ENCODE measurements at places on chromosomes 4 and X.

DNA sequence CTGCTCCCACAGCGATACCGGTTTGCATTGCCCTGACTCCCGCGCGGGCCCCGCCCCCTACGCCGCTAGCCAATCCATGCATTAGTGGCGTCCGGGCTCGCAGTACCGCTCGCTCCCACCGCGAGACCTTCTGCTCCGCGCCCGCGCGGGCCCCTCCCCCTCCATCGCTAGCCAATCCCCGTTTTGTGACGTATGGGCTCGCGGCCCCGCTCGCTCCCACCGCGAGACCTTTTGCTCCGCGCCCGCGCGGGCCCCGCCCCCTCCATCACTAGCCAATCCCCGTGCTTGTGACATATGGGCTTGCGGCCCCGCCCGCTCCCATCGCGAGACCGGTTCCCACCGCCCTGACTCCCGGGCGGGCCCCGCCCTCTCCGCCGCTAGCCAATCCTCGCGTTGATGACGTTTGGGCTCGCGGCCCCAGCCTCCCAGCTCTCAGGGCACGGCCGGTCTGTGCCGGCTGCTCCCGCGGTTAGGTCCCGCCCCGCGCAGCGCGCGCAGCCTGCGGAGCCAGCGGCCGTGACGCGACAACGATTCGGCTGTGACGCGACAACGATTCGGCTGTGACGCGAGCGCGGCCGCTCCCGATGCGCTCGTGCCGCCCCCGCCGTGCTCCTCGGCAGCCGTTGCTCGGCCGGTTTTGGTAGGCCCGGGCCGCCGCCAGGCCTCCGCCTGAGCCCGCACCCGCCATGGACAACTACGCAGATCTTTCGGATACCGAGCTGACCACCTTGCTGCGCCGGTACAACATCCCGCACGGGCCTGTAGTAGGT lies at the start of gene EMD:
EMD (plus strand) TSS at position 497 of the 770 bp plus-strand sequence; CDS start at position 687, 190 bp downstream.
- peak; percentile 98 for DNase-seq

DNA sequence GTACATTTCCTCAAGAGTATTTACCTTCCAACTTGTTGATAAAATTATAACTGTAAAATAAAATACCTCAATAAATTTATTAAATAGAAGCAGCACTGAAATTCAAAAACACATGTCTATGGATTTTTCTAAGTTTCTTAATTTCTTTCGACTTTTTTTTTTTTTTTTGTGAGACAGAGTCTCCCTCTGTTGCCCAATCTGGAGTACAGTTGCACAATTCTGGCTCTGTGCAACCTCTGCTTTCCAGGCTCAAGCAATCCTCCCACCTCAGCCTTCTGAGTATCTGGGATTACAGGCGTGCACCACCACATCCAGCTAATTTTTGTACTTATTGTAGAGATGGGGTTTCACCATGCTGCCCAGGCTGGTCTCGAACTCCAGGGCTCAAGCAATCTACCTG lies 79.8 kb downstream of the IQCM start:
- DNase-seq: peak; percentile 14

GRCh38 chr4:189940178-189941004 lies at the start of gene FRG1:
Gene FRG1, plus strand, starts transcription at chr4:189940872. Its CDS starts 138 bp downstream, at chr4:189941010.
- peak; percentile 87 for DNase-seq

DNA sequence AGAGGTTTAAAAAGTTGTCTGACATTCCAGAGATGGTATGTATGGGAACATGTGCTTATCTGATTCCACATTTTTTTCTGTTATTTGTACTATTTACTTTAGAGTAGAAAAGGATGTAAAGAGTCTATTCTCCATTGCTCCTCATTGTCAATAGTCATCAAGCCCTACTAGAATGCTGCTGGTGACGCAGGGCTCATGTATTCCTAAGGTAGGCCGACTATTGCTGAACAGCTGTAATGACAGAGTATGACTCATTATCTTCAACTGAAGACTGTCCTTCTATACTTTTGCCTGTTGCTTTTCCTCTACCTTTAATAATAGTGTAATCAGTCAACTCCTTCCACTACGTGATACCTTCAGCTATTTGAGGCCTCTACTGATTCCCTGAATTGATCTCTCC lies 509.1 kb upstream of the NR3C2 start:
- DNase-seq: peak; percentile 27

- peak; percentile 71 for DNase-seq
Observed at GRCh38 chr4:118969359-118969758, 80.7 kb downstream of the SYNPO2 start.

DNA sequence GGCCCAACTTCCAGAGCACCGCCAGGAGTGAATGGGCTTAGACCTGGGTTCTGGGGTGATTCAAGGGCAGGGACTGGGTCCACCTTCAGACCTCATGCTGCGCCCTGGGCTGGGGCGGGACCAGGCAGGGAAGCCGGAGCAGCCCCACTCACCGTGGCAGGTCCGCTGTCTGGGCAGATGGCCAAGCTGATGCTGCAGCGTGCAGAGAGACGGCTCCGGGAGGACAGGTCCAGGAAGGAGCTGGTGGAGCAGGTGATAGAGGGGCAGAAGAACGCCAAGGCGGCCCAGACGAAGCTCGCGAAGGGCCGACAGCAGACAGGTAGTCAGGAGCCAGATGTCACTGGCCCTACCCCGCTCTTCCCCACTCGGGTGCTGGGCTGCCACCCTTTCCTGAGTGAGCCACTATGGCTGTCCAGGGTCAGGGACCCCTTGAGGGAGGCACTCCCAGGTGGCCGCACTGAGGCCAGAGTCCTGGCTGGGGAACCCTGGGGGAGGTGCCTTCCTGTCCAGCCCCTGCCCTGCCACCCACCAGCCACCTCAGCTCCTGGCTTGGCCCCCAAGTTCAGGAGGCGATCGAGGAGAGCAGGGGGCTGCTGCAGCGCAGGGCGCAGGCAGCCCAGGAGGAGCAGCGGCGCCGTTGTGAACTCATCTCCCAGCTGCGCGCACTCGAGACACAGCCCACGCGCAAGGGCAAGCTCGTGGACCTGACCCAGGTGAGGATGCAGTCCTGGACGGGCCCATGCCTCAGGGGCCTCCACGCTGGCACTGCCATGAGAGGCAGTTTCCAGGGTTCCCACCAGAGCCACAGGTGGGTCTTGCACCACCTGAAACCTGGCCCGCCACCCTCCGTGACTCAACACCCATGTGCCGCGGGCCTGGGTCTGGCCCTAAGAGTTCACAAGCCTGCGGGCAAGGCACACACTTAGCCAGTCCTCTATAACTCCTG lies 10.1 kb upstream of the RNF4 start:
- no peak for DNase-seq

DNA sequence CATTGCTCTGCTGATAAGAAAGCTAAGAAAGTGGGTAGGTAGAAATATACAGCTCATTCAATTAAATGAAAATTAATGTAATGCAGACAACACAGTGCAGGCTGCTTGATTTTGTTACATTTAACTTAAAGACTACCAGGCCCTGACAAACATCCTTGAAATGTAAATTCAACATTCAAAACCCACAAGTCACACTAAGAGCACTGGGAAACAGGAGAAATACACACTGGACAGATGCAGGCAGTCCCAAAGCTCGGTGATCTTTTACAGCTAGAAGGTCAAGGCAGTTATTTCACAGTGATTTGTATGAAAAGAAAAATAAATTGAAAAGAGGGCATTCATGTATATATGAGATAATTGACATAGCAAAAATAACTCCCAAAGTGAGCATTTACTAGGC lies 94.3 kb upstream of the PLAC1 start:
- DNase-seq: no peak

- peak; percentile 32 for DNase-seq
Observed at GRCh38 chrX:130702867-130703707, 199.9 kb downstream of the ENOX2 start.

- DNase-seq: no peak
Observed at GRCh38 chr4:136476753-136477152, 1055.5 kb downstream of the PCDH18 start.

- no peak for DNase-seq
Observed at GRCh38 chrX:26138274-26138673, at the start of gene MAGEB18. Gene MAGEB18, plus strand, starts transcription at chrX:26138343. Its CDS starts 643 bp downstream, at chrX:26138986.

DNA sequence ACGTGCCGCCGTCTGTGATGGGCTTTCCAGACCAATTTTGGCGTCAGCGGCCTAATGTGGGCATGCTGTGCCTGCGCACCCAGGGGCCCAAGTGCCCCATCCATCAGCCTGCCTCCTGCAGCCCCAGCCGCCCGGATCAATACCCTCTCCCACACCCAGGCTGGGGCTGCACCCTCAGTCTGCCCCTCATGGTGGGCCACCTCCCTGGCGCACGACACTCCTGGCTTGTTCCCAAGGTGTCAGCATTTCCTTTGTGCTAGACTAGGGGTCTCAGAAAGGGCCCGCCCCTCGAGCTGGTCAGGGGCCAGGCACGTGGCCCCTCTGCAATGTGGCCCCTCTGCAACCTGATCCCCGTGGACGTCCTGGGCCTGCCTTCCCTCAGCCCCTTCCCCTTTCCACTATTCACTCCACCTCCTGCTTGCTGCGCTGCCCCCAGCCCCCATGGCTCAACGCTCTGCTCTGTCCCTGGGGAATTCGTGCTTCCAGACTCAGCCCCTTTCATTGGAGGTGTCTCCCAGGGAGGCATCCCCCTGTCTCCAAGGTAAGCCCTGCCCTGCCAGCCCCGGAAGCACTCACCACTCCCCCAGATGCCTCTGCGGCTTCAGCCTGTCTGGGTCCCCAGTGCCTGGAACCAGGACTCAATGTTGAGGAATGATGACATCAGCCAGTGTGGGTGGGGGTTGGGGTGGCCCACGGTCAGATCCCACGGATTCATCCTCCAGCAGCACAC lies 130.8 kb downstream of the HMX1 start:
- DNase-seq: no peak

GRCh38 chr4:158667651-158668198 lies 4.0 kb downstream of the C4orf46 start:
- peak; percentile 53 for DNase-seq

DNA sequence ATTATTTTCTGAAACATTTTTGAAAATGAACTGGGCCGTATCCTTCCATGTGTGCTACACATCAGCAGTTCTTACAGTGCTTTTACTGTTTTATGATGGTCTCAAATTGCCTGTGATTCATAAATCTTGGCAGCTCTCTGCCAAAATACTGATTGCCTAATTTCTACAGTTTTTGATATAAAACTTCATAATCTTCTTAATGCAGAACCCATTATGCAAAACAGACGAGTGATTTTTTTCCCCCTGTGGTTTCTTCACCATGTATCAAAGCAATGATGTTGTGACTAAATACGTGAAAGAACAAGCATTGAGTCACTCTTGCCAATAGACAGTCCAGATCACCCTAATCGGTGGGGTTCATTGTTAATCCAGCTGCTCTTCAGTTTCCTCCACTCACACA lies 156.4 kb upstream of the WDR1 start:
- no peak for DNase-seq

DNA sequence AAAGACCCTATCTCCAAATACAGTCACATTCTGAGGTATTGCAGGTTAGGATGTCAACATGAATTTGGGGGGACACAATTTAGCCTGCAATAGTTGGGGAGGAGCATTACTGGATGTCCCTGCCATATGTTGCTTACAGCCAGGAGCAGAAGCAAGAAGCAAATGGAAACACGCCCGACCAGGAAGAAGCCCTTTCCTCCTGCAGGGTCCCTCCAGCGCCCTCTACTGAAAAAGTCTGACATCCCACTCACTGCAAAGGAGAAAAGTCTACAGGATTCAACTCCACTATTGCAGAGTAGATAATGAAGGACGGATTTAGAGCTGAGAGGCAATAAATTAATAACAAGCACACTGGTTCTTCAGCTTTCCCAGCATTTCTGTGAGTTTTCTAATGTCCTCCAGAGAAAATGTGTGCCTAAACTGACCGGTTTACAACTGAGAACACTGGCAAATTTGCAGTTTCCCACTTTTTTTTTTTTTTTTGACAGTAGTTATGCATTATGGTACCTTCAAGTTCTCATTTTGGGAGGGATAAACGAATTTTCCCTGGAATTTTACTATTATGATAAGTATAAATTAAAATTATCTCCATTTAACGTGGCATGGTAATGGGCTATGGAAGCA lies 31.7 kb downstream of the COQ2 start:
- peak; percentile 70 for DNase-seq

DNA sequence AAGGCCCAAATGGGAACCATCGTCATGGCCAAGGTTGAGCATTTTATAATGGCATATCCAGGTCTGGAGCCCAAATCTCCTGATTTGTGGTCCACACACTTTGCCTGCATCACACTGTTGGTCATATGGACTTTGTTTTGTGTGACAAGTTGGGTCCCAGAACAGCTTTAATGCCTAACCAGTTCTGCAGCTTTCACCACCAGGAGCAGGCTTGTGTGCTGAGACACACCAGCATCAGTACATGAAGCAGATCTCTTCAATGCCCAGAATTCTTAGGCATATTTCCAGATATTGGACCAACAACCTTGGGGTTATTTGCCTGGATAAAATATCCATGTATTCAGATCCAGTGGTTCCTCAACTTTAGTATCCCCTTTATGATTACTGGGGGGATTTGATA lies 371.3 kb downstream of the FBXW7 start:
- DNase-seq: peak; percentile 56

GRCh38 chr4:159129814-159130550 lies 27.1 kb downstream of the RAPGEF2 start:
- DNase-seq: no peak

DNA sequence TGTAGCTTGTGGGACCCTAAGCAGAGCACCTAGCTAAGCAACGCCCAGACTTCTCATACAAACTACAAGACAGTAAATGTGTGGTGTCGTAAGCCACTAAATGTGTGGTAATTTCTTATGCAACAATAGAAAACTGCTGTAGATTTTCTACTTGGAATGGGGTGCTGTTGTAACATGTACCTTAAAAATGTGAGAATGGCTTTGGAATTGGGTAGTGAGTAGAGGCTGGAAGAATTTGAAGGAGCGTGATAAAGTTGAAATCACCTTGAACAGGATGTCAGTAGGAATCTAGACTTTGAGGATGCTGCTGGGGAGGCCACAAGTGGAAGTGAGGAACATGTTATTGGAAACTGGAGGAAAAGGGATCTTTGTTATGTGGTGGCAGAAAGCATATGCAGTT lies 43.2 kb upstream of the FUNDC1 start:
- no peak for DNase-seq

- DNase-seq: no peak
Observed at GRCh38 chrX:143095816-143096215, 70.1 kb downstream of the SPANXN4 start.

DNA sequence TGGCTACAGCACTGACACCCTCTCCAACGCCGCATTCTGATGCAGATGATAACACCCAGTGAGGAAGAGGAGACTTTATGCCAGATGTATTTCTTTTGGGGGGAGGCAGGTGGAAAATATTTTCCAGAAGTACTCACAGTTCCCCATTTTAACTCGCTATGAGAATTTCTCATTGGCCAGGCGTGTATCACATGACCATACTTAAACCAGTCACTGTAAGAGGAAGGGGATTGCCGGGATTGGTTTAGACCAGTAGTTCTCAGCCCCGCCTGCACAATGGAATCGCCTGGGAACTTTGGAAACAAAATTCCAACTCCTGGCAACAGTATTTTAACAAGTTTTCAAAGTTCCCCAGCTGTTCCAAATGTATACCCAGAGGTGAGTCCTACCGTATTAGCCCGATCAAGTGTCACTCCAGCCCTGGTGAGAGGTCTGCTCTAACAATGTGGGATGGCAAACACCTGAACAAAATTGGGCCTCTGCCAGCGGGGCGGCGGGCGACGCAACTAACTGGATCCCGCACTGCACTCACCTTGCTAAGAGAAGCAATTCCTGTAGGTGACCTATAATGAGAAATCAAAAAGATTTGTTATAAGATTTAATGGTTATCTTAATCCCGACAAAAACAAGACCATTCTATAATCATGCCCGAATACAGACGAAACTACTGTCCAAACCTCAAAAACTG lies 2.9 kb upstream of the MSL3 start:
- no peak for DNase-seq
